ENCODE measurements at places on chromosomes 3 and 15. TPM values are rescaled to one million over a fixed set of nuclear protein-coding genes. Genes with fewer than 3 reads are reported as not detected.

The BOC gene
- 7.6 TPM for total RNA-seq

The TMEM158 gene
- total RNA-seq, result 20.9 TPM

The C2CD4A gene
- total RNA-seq, result 0.25 TPM

The NANOGP8 gene
- not detected for total RNA-seq

The IQSEC1 gene
- total RNA-seq, result 18.3 TPM

The PBRM1 gene
- total RNA-seq, result 64.9 TPM

The C2CD4B gene
- total RNA-seq, result not detected

The PRKAR2A gene
- 27.9 TPM for total RNA-seq

The ADAMTS17 gene
- 0.98 TPM for total RNA-seq

The ZNF80 gene
- not detected for total RNA-seq

The GP9 gene
- total RNA-seq, result not detected

The SLC24A5 gene
- not detected for total RNA-seq

The GRAMD1C gene
- 2.9 TPM for total RNA-seq

The SPINK8 gene
- total RNA-seq, result not detected

The ITGA11 gene
- total RNA-seq, result 7.8 TPM

The DUSP7 gene
- total RNA-seq, result 25.4 TPM

The CHRM5 gene
- total RNA-seq, result not detected

The KIF9 gene
- 6.0 TPM for total RNA-seq

The TMEM207 gene
- total RNA-seq, result not detected

The INSYN1 gene
- 3.8 TPM for total RNA-seq

The SLC2A2 gene
- 1.9 TPM for total RNA-seq

The CFAP20DC gene
- total RNA-seq, result 2.8 TPM

The STRA6 gene
- 2.0 TPM for total RNA-seq
